ENCODE measurements at places on chromosomes 2 and 18.

GRCh38 chr2:197950724-197951123 is 146.3 kb downstream of the PLCL1 start:
- no peak for DNase-seq

DNA sequence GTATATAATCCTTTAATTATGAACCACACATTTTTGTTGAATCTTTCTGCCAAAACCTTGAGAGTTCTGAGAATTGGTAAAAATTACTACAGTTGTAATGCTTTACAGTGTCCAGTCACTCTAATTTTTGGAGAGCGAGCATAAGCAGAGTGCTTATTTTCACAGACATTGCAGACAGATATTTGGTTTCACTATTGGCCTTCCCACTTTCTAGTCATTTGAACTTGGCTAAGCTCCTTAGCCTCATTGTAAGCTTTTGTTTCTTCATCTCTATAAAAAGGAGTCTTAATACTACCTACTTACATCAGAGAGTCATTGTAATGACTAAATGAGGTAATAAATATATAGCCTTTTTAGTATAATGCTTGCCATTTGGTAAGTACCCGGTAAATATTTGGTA is 80.4 kb downstream of the LCLAT1 start:
- DNase-seq: no peak

DNA sequence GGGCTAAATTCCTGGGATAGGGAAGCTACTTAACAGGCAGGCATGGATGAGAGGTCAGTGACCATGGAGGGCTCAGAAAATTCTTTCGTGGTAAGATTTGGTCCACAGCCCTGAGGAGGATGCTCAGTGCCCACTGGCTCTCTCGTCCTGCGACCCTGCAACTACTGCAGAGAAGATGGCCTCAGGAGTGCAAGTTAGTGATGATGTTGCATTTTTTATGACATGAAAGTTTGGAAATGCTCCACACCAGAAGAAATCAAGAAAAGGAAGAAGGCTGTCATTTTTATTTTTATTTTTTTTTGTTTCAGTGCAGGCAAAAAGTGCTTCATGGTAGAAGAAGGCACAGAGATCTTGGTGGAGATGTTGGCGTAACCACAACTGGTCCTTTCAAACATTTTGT is 238.6 kb upstream of the PARD3B start:
- no peak for DNase-seq

GRCh38 chr2:95047629-95048510 is 22.4 kb downstream of the MAL start:
- DNase-seq: no peak

GRCh38 chr2:108935271-108935741 is 53.7 kb downstream of the EDAR start:
- DNase-seq: no peak
